Activated CD4-positive, alpha-beta T cell treated with anti-CD3 and anti-CD28 coated beads, Interleukin-2, Interleukin-4, amounts not matched to agents 100 ng/mL and 50 ng/mL, durations not matched to agents 16 hours and 8 hours (primary cell): ENCODE measurements at places on chromosomes 2 and 18.

DNA sequence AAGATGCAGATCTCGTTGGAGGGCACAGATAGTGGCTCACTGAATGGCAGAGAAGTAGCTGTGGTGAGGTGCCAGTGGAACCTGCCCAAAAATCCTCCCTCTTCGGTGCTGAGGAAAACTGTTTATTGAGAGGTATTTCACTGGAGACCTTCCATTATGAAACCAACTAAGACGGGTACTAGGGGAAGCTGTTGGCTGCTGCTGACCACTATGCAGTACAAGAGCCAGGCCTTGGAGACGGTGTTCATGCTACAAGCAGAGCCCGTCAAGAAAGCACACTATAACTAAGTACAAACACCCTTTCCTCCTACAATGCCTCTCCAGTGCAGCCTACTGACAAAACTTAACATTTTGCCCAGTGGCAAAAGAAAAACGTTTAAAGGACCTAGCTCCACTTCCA is 4.6 kb downstream of the ARL5A start:
- DNase-seq, result no peak

GRCh38 chr2:27838502-27838901 is 51.7 kb downstream of the RBKS start:
- no peak for DNase-seq

DNA sequence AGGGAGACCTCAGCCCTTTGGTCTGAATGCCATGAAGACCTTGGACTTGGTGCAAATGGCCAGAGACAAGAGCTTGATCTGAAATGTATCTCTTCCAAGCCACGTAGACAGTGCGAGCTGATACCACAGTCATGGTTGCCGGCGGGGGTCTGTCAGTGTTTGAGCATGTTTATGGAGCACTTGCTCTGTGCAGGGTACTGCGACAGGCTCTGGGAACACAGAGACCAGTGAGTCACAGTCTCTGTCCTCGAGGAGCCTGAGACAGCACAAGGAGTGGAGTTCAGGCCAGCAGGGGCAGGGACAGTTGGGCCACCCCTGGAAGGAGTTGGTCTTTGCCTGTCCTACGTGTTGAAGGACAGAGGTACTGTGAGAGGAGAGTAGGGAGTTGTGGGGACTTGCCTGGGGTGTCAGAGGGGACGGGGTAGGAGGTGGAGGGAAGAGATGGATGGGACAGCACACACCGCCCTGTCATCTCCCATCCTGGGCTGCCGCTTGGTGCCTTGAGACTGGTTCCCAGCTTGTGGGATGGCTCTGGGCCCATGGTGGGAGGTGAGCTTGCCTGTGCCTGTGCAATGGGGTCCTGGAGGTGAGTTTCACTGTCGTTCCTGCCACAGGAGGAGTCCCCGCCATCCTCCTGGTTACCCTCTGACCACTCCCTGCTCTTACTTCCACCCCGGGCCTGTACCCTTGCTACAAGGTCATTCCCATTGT is 39.5 kb downstream of the ATP6V1C2 start:
- DNase-seq, result no peak

- no peak for DNase-seq
Observed at GRCh38 chr2:159712929-159713420, 669 bp downstream of the MARCHF7 start.

- DNase-seq, result no peak
Observed at GRCh38 chr2:30758191-30758651, 49.0 kb downstream of the CAPN13 start.

DNA sequence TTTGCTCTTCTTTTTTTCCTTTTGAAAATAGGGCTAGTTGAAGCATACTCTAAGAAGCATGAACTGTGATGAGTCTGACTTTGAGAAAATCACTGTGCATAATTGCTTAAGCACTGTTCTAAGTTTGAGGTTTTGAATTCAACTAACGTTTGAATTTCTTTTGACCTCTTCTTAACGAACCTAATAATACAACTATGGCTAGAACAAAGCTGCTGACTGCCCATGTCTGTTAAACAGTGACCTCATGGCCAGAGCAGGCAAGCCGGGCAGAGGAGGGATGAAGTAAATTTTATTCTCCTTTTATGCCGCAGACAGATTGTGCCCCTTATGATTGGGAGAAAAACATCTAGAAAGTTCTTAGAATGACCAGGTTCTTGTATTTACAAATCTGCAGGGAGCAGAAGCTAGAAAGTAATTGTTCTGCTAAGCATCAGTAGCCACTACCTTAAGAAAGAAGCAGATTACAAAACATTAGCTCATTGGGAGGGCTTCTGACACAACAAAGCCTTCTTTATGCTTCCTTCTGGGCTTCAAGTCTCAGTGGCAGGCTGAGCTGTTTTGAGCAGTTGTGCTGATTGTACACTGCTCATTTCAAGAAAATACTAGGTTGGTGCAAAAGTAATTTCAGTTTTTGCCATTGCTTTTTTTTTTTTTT is 97.8 kb upstream of the RASGRP3 start:
- DNase-seq, result no peak

GRCh38 chr2:68588589-68588988 is 54.8 kb upstream of the PROKR1 start:
- no peak for DNase-seq

DNA sequence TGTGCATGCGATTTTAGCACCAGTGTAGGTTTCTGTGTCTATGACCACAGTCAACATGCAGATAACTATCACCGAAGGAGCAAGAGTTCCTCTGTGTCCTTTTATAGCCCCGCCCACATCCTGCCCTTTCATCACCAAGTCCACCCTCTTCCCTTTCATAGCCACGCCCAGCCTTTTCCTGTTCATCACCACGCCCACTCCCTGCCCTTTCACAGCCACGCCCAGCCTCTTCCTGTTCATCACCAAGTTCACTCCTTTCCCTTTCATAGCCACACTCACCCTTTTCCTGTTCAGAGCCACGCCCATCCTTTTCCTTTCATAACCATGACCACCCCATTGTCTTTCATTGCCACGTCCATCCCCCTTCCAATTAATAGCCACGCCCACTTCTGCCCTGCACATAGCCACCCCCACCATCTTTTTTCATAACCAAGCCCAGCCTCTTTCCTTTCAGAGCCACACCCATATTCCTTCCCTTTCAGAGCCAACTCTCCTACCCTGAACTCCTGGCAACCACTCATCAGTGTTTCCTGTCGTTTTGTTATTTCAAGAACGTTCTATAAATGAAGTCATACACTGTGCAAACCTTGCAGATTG is 273.9 kb downstream of the MYT1L start:
- DNase-seq, result peak; percentile 69
